ENCODE measurements at places on chromosomes 2 and 18.

- DNase-seq: no peak
These were observed 21.2 kb downstream of the VIT start for GRCh38 chr2:36717603-36718266.

- DNase-seq: no peak
These were observed 121.8 kb downstream of the CTIF start for GRCh38 chr18:48660346-48661228.

- no peak for DNase-seq
These were observed 51.5 kb upstream of the MGAT5 start for GRCh38 chr2:134202371-134202770.

- no peak for DNase-seq
These were observed 130.1 kb downstream of the LCLAT1 start for GRCh38 chr2:30577151-30577550.

- DNase-seq: no peak
These were observed 666.1 kb downstream of the SATB2 start for GRCh38 chr2:198791623-198792022.
